ENCODE measurements at places on chromosomes 4 and X.

- DNase-seq, result no peak
These were observed 514.7 kb downstream of the CENPC start for GRCh38 chr4:67030636-67031035.

DNA sequence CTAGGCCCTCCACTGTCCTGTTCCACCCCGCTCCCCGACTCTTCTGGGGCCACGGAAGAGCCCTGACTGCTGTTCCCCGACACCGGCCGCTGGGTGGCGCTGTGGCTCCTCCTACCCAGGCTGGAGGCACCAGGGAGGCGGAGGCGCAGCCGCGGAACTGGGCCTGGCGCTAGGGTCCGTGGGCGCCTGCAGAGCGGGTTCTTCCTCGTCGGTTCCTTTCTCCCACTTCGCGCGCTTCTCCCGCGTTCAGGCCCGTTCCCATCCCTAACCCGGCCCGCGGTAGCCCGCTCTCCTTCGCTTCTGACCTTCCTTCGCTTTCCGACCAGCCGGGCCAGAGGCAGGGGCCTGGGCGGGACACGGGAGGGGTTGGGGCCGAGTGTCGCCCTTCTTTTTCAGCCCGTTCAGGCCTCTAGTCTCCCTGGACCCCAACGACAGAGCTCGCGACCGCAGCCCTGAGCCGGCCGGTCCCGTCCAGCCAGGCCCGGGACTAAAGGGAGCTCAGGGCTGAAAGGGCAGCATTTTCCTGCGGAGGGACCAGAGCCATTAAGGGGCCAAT lies 34.3 kb downstream of the NALF2 start:
- DNase-seq, result peak; percentile 58

- DNase-seq, result no peak
These were observed 51.6 kb downstream of the TMEM150C start for GRCh38 chr4:82510216-82510615.

DNA sequence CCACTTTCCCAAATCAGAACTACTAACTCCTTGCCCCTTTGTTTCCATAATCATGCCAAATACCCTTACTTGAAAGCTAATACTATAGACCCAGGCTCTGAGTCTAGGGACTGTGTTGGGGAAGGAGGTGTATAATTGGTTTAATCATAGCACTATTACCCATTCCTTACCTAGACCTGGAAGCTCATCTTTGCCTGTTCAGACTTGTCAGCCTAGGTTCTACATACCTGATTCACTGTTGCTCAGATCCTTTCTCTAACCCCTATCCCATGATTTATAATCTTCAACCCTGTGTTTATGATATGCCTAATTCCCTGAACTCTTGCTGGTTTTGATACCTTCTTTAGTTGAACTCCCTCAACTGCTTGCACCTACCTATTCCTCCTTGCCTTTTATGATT lies 123.1 kb upstream of the GRIA3 start:
- DNase-seq, result no peak

DNA sequence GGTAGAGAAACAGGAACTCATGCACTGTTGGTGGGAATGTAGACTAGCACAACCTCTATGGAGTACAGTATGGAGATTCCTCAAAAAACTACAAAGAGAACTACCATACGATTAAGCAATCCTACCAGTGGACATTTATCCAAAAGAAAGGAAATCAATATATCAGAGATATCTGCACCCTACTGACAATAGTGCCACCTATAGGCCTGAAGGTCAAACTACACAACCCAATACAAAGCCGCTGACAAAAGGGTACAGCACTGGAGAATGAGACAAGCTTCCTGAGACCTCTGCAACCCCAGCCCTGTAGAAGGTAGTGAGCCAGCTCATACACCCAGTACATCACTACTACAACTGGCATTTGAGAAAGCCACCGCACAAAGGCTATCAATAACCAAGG lies 67.1 kb downstream of the CBR4 start:
- no peak for DNase-seq

DNA sequence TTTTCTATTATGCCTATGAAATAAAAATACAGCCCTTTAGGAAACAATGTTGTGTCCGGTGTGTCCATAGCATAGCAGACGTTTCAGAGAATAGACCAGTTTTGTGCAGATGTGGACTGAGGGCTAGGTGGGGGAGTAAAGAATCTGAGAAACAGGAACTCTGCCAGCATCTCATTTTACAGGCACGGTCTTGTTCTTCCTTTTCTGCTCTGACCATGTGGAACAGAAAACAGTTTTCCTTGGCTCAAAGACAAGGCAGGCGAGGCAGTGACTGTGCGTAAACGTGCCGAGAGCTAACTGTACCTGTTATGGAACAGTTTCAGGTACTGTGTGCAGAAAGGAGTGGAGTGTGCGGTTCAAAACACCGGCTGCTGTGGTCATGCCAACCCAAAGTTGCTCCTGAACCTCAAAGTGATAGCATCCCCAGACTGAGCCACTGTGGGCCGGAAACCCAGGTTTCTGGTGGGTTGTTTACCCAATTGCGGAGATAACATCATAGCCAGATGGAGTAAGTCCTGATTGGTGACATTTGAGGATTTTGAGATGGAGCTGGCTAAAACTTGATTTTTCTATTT lies 20.2 kb downstream of the CNGA2 start:
- no peak for DNase-seq

DNA sequence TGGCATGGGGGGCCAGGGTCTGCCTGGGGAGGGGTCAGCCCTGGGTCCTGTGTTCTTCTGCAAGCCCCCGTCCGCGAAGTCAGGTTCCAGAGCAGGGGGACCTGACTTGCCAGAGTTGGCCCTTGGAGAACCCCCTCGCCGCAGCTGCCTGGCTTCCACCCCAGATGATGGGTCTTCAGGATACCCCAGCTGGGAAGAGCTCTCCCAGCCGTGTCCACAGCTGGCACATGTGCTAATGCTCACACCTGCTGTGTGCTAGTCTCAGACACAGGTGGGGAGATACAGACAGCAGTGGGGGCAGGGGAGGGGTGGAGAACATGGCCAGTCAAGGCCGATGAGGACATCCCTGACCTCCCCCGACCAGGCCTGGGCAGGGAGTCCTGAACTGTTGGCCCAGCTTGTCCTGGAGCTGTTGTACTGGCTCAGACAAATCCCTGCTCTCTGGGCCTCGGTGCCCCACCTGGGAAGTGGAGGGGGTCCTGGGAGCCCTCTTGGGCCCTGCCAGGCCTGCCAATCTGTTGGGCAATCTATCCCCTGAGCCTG lies 3.5 kb downstream of the ADRA2C start:
- no peak for DNase-seq

DNA sequence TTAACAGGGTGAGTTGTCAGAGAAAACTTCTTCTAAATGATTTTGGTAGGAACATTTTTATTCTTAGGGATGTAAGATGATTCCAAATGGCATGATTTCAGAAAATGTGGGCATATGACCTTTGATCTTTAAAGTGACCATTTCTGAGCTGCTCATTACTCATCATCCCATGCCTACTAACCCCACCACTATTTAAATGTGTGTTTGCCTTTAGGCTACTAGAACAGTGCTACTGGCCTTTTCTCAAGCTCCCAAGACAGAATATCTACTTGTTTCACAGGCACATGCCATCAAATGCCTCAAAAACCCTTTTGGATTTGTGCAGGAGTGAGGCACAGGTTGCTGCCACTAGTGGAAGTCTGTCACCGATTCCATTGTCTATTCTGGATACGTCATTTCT lies 428.2 kb downstream of the ADAM29 start:
- DNase-seq, result no peak

DNA sequence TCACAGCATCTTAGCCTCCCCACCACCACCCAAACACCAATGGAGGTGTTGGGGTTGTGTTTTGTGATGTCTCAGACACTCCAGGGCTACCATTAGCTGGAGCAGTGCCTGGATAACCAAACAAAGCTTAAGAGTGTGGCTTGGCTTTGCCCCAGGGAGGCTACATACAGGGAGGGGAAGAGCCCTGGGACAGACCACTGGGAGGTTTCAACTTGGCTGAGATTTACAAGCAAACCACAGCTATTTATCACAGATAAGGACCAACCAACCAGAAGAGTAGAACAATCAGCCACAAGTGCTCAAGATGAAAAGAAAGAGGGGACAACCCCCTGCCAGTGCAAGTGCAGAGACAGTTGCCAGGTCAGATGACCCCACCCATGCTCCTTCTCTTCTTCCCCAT lies 24.1 kb downstream of the SOX3 start:
- DNase-seq, result no peak

- no peak for DNase-seq
These were observed 37.6 kb upstream of the SHISA3 start for GRCh38 chr4:42359711-42360110.

- no peak for DNase-seq
These were observed 12.3 kb upstream of the CLTRN start for GRCh38 chrX:15676886-15677285.

DNA sequence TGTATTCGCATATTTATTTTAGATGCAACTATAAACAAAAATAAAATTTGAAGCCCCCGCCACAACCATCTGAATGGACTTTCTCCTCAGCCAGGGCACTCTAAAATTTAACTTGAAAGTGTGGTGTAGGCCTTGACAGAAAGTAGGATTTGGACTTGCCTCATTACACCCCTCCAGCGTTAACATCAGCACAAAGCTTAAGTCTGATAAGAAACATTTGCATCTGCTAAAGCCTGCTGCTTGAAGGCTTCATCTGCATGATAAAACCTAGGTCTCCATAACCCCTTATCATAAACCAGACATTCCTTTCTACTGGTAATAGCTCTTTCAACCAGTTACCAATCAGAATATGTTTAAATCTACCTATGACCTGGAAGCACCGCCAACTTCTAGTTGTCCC lies 1046.5 kb downstream of the FAT4 start:
- no peak for DNase-seq

DNA sequence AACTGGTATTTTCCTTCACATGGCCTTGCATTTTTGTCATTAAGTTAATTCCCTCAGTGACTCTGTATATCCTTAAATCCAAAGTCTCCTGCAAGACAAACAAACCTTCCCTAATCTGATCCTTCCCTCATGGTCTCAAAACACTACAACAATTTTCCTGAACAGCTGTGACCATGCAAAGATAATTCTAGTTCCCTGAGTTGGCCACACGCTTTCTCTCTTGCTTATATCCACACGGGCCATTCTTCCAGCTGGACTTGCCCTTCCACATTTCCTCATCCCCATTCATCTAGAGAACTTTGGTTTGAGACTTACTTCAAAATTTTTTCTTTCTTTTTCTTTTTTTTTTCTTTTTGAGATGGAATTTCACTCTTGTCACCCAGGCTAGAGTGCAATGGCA lies 1590.7 kb downstream of the STIM2 start:
- DNase-seq, result no peak

- no peak for DNase-seq
These were observed 450.3 kb downstream of the RAPGEF2 start for GRCh38 chr4:159552979-159553768.

DNA sequence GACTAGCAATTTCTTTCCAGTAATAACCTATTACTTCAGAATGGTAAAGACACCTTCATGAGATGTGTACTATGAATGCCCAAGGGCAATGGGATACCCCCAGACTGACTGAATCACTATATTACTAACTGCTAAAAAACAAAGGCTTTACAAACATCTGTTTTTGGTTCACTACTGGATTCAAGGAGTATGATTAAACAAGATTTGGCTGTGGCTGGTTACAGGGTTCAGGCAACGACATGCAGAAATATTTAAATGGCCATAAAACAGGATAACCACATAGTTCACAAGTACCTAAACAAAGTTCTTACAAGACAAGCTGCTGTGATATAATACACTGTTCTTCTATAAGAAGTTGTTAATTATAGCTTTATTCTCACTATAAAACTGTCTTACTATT lies 128.2 kb downstream of the FRYL start:
- no peak for DNase-seq

- DNase-seq, result no peak
These were observed 22.4 kb upstream of the UGT2B4 start for GRCh38 chr4:69518102-69518501.

DNA sequence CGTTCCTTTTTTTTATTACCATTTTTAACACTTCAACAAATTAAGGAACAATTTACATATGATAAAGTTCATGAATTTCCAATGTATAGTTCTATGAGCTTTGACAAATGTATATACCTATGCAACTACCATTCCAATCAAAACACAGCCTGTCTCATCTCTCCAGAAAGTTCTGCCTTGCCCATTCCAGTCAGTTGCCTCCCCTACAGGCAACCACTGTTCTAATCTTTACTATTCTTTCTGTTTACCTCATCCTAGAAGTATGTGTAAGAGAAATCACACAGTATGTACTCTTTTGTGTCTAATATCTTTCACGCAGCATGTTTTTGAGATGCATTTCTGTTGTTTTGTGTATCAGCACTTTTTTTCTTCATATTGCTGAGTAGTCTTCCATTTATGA lies 224.9 kb downstream of the KIT start:
- DNase-seq, result no peak

DNA sequence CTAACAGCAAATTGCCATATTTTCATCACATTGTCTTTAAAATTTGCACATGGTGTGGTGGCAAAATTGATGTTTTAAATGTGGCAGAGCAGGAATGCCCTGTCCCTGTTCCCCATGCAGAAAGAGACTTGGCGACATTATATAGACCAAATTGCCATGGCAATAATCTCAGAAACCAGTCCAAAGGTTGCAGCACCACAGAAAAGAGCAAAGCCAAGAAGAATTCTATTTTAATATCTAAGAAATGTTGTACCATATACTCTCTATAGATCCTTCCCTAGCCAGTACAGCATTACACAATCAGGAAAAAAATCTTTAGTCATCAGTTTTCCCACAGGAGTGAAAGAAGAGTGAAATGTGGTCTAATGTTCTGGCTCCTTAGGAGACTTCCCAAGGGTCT lies 80.0 kb downstream of the UGT2B28 start:
- no peak for DNase-seq

- no peak for DNase-seq
These were observed 48.7 kb upstream of the CRMP1 start for GRCh38 chr4:5941601-5942000.

- DNase-seq, result no peak
These were observed 25.9 kb downstream of the OFD1 start for GRCh38 chrX:13760426-13760825.

- DNase-seq, result no peak
These were observed 15.1 kb downstream of the EIF2S3 start for GRCh38 chrX:24069877-24070276.

- DNase-seq, result no peak
These were observed 80.7 kb downstream of the FHIP1A start for GRCh38 chr4:151489462-151490203.

- no peak for DNase-seq
These were observed 2.0 kb downstream of the CPE start for GRCh38 chr4:165380805-165381204.

- no peak for DNase-seq
These were observed 23.9 kb downstream of the DCUN1D4 start for GRCh38 chr4:51866835-51867234.

DNA sequence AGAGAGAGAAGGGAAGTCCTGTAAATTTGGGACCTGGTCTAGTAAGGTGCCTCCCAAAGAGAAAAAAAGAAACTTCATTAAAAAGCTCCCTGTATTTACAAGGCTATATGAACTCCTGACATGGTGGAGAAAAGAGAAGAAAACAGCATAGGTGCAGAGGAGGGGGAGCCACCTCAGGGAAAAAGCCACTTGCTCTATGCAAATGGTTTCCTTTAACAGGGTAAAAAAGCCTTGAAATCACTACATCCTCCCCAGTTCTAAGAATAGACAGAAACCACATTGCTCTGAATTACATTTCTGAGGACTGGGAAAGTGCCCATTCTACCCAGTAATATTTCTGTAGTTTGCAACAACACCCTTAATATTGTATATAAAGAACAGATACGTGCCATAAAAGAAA lies 165.5 kb downstream of the KLF8 start:
- no peak for DNase-seq
